ENCODE measurements at places on chromosomes 2 and 18. TPM values are rescaled to one million over a fixed set of nuclear protein-coding genes. Genes with fewer than 3 reads are reported as not detected.

C2orf76 gene
- total RNA-seq: 11.9 TPM

DNA sequence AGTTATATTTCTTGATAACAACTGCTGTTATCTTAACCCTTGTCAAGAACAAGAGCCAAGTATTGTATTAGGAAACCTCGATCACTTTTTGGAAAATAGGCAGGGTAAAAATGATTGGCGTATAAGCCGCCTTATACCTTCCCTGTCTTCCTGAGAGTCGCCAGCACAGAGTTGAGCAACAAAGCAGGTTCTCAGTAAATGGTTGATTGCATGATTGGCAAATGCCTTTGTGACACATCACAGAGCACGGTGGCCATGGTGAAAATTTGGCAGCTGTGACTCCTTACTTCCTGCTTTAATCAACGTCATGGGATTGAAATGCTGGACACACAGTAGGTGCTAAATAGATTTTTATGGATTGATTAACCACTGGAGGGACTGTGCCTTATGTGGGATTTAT lies 3.9 kb upstream of the KLHL29 start:
- DNase-seq: no peak

GRCh38 chr2:63743170-63743981 lies 98.3 kb upstream of the UGP2 start:
- DNase-seq: peak; percentile 64

DNA sequence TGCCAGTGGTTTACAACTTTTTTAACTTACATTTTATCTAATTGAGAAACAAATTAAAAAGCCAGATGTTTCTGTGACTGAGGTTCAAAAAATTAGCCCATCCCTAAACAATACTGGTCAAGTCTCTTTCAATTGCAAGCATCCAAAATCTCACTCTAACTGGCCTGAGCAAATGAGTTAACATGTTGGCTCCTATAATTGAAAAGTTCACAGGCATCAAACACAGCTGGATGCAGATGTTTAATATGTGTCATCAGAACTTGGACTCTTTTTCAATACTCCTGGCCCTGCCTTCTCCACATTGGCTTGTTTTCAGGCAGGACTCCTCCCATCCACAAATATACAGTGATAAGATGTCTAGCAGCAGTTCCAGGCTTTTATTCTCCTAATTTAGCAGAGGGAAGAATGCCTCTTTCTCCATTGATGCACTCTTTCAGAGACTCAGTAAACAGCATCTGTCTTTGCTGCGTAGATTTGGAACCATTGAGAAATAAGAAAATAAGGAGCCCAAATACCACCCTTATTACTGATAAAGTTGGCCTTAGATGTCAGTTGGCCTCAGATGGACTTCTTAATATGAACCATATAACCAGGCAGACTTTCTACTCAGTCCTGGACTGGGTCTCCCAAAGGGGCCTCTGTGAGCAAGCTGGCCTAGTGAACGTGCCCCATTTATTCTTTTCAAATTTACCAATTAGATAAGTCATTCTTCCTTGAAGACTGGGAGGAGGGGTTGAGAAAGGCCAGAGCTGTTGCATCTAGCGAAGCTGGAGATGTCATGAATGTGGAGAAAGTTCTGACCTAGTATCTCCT lies 30.4 kb upstream of the FN1 start:
- peak; percentile 90 for DNase-seq

GRCh38 chr2:62467475-62468321 lies 38.3 kb downstream of the TMEM17 start:
- DNase-seq: peak; percentile 64

DNA sequence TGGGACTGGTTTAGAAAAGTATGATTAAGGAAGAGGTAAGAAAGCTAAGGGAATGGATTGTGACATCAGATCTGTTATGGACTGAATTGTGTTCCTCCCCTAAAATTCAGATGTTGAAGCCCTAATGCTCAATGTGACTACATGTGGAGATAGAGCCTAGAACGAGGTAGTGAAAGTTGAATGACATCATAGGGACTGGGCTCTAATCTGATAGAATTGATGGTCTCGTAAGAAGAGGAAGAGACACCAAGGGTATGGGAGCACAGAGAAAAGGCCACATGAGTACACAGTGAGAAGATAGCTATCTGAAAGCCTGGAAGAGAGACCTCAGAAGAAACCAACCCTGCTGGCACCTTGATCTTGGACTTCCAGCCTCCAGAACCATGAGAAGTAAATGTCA lies 178.3 kb downstream of the TRIB2 start:
- DNase-seq: no peak

ATOH8 gene
- total RNA-seq: 15.7 TPM

SLC8A1 gene
- 36.8 TPM for total RNA-seq

M1AP gene
- total RNA-seq: 0.18 TPM

GRCh38 chr2:130873700-130874346 lies 37.1 kb downstream of the ARHGEF4 start:
- DNase-seq: peak; percentile 76

DNA sequence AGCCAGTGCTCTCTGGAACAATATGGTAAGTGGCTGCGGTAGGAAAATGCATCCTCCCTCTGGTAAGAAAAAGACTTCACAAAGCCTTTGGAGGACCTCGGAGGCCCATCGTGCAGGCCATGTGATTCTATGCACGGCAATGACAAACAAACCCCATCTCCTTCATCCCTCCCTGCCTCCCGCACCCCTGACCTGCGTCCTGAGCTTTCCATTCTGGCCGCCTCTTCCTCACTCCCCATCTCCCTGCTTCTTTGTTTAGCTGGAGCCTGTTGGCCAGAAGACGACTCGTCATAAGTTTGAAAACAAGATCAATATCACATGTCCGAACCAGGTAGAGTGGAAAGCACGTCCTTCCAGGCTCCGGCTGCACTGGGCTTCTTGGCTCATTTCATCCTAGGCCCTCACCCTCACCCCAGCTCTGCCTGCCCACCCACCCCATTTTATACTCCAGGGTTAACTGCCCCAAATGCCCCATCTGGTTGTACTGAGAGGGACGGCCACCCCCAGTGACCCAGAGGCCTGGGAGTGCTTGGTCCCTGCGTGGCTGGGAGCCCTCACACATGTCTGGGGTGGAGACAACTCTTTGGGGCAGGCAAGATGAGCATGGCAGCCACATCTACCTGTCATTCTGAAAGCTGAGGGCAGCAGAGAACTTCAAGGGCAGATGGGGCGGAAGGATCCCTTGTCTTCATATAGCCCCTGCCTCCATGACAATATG lies 94.0 kb downstream of the PLB1 start:
- no peak for DNase-seq

GRCh38 chr2:68565273-68565672 lies 78.1 kb upstream of the PROKR1 start:
- DNase-seq: no peak

GRCh38 chr18:10449396-10449795 lies 5.0 kb upstream of the APCDD1 start:
- no peak for DNase-seq

DNAH6 gene
- total RNA-seq: 0.18 TPM

- peak; percentile 16 for DNase-seq
Measured at GRCh38 chr2:181998891-181999654, 13.4 kb downstream of the PPP1R1C start.

DNA sequence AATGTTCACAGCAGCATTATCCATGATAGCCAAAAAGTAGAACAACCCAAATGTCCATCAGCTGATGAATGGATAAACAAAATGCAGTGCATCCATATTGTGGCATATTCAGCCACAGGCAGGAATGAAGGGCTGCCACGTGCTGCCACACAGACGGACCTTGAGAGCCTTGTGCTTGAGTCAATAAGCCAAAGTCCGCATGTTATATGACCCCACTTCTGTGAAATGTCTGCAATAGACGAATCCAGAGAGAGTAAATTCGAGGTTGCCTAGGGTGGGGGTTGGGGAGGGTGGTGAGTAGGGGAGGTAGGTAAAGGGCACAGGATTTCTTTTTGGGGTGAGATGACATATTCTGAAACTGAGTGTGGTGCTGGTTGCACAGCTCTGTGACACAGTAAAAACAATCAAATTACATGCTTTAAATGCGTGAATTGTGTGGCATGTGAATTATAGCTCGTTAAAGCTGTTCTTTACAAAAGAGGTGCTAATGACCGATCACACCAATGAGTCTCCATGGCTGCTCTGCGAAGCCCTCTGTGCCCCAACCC lies 38.9 kb upstream of the LDLRAD4 start:
- DNase-seq: no peak

GRCh38 chr2:38474021-38474456 lies 97.0 kb upstream of the ATL2 start:
- peak; percentile 35 for DNase-seq

GRCh38 chr18:3481696-3482210 lies 31.8 kb downstream of the TGIF1 start:
- peak; percentile 80 for DNase-seq

TRPM8 gene
- total RNA-seq: not detected

CLEC4F gene
- total RNA-seq: 0.09 TPM

SPP2 gene
- not detected for total RNA-seq

DNA sequence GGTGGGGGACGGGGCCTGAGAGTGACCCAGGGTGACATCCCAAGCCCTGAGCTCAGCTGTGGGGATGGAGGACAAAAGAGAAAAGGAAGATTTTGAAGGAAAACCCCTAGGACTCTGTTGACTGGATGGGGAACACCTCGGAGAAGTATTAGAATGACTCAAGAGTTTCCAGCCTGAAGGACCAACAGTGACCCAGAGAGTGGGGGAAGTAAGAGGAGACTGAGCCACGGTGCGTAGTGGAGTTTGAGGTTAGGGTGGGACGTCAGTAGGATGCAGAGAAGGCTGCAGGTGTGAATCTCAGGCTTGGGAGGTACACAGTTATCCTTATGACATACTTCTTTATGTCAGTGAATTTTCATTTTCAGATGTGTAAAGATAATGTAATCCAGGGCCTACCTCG lies 119.5 kb downstream of the NCK2 start:
- DNase-seq: no peak

- DNase-seq: no peak
Measured at GRCh38 chr2:9241233-9241632, 34.6 kb downstream of the ASAP2 start.

HOXD12 gene
- not detected for total RNA-seq

DNA sequence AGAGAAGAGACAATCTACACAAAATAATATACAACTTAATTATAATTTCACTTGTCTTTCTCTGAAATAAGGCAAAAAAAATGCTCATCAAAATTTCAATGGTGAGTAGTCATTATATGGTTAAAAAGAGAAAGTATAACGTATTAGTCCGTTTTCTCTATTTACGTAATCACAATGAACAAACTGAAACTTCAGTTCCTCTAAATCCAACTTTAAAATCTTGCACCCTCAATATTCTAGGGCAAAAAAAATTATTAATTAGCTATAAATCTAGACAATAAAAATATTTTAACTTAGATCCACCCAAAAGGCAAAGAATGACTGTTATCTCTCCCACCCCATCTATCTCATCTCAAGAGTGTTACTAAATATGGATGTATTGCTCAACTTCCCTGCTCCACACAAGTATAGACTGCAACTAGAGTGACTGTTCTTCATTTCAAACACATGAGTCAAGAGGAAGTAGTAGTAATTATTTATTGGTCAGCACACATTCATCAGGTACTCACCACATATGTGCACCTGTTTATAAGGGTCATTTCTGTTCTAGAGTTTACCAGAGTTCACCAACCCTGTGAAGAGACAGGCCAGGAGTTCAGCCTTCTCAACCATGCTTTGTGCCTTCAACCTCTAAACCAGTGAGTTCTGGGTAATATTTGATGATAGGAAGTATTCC lies 36.4 kb downstream of the STK39 start:
- DNase-seq: peak; percentile 37

GRCh38 chr2:191115804-191116203 lies 35.0 kb downstream of the STAT4 start:
- no peak for DNase-seq

GCA gene
- total RNA-seq: 10.6 TPM

DNA sequence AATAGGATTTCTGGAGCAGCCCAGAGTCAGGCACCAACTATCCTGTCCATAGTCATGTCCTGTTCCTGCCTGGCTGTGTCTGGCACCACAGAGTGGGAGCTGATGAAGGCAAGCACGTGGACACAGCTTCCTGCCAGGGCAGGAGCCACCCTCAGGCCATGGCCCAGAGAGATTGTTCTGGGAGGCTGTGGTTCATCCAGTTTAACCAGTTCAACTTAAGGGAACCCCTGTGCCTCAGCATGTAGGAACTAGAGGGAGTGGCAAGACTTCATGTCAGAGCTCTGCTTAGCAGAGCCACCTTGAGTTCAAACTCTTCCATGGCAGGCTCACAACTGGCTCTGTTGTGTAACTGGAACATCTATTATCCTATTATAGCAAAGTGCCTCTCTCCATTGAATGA lies 73.2 kb upstream of the NCKAP5 start:
- DNase-seq: peak; percentile 25

SKOR2 gene
- total RNA-seq: not detected

- peak; percentile 84 for DNase-seq
Measured at GRCh38 chr2:41970988-41971660, 76.7 kb upstream of the PKDCC start.

- DNase-seq: peak; percentile 95
Measured at GRCh38 chr2:127094509-127095366, 12.2 kb downstream of the BIN1 start.

DNA sequence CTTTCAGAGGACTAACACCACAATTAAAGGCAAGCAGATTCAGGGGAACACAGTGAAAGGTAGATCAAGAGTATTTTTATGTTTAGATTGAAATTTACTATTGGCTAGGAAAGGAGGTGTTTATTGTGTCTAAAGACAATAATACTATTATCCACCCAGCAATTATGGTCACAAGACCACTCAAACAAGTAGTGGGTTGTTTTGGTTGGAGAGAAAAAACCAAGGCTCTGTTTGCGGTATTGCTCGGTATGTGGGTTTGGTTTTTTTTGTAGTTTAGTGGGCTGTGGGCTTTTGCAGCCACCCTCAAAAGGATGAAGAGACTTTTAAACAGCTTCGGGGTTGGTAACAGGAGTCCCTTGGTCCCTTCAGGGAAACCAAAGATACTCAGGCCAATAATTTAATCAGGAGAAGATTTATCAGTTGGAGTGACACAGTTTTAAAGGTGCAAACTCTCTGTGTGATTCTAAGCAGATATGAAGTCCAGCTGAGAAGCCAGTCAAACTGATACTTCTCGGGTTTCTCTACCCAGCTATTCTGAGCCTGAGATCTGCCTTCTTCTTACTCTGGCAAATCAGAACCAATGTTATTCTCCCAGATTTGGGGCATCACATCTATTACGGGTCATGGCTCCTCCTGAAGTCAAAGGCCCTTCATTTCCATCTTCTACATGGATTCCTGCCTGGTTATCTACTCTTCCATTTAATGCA lies 55.3 kb downstream of the DCC start:
- DNase-seq: no peak

TMEM178A gene
- 5.7 TPM for total RNA-seq

DNA sequence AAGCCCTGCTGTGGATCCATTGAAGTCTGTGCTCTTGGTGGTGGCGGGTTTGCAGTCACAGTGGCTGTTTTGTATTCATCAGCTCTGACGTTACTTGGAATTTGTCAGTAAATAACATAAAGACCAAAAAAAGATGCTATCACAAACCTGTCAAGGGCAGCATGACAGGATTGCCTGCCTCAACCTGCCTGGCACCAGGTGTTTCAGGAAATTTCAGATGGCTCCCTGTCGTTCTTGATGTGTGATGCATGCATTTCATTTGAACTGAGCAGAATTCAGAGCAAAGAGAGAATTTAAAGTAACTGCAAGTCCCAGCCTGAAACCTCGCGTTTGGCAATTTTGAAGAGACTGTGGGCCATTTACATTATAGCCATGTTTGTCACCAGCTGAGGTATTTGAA lies 50.3 kb upstream of the EPC2 start:
- no peak for DNase-seq

CCDC178 gene
- total RNA-seq: 0.58 TPM
